ENCODE measurements at places on chromosomes 4 and X. TPM values are rescaled to one million over a fixed set of nuclear protein-coding genes. Genes with fewer than 3 reads are reported as not detected.
A peak's percentile ranks its signal among the peaks of the same experiment; 100 is the strongest.

DNA sequence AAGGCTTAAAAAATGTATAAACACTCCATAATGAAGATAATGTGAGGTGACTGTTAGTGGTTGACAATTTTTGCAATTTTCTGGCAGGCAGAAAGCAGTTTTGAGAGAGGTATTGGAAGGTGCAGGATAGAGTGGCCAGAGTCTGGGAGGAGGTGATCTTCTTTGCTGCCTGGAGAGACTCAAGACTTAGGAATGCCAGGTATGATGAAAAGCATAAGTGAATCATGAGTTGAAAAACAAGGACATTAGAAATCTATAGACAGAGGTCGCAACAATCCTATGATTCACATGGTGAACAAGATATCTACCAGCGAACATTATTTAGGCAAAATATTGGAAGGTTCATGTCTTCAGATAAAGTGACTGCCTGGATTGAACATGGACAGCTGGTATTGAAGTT is 118.5 kb downstream of the CFAP299 start:
- no peaks in the 10 kb centered on the region for H3K4me1 ChIP-seq
- H3K4me3 ChIP-seq: no peak overlapping the region
- no peak for DNase-seq

DNA sequence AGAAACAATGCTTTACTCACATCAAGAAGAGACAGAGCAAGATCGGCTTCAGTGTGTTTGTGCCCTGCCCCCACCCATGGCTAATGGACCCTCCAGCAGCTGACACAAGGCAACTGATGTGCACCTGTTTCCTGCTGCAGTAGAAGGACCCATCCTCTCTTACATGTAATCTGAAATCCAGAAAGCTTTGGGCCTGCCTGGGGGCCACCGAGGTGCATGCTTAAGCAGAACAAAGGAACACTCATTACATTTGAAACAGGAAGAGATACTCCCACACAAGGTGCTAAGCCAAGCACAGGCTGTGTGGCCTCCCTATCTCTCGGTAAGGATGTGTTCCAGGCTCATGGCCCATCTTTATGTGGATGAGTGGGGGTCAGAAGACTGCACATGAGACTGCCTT is 338.0 kb downstream of the SPOCK3 start:
- no peaks in the 10 kb centered on the region for H3K27me3 ChIP-seq
- H3K36me3 ChIP-seq: no peaks in the 10 kb centered on the region
- no peak for DNase-seq
- H3K4me1 ChIP-seq: no peaks in the 10 kb centered on the region
- no peak overlapping the region for H3K4me3 ChIP-seq

- H3K36me3 ChIP-seq: no peaks in the 10 kb centered on the region
- H3K27me3 ChIP-seq: no peaks in the 10 kb centered on the region
- H3K4me1 ChIP-seq: no peaks in the 10 kb centered on the region
- H3K27ac ChIP-seq: no peak overlapping the region
- H3K4me3 ChIP-seq: no peak overlapping the region
- no peak for DNase-seq
These were observed 1537.8 kb upstream of the PABPC4L start for GRCh38 chr4:135739354-135739753.

DNA sequence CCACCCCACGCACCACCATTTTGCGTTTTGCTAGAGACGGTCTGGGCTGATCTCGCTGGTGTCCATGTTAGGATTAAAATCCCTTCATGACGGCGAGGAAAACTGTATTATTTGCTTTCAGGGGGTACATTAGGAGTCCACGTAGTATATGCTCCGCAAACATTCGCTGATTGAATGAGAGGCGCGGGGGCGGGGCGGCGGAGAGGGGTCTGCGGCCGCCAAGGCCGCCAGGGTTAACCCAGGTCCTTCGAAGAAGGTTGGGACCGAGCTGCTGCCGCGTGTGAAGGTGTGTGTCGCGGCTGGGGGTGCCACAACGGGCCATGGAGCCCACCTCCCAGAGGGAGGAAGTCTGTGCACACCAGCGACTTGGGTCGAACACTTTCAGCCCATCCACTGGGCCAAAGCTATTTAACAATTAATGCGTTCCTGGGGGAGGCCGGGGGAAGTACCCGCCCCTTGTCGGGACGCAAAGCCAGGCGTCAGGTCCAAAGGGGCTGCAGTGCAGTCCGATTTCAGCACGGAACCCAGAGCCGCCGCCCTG is 6.4 kb upstream of the PITX2 start:
- no peak overlapping the region for H3K4me3 ChIP-seq
- H3K27me3 ChIP-seq: peaks cover 33% of the 10 kb centered on the region
- peaks cover 14% of the 10 kb centered on the region for H3K4me1 ChIP-seq
- no peak overlapping the region for H3K27ac ChIP-seq
- H3K36me3 ChIP-seq: no peaks in the 10 kb centered on the region

DNA sequence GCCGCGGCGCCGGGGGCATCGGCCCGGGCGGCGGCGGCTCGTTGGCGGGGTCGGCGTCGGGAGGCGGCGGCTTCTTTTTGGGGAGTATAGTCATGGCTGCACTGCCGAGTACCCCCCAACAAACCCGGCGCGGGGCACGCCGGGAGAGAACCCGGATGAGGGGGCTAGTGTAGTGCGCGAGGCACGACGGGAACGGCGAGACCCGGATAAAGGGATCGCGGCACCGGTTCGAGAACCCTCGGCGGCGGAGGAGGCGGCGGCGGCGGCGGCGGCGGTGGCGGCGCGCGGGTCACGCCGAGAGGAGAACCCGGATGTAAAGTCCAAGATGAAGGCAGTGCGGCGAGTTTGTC is at the start of gene OTUD5:
Gene OTUD5 (minus strand): TSS at position 131 of the 350 bp plus-strand sequence. CDS start 37 bp downstream, at position 94.
- peaks cover 3% of the 10 kb centered on the region for H3K36me3 ChIP-seq
- H3K4me3 ChIP-seq: peak within 1 kb of the TSS; percentile 77
- peaks cover 15% of the 10 kb centered on the region for H3K4me1 ChIP-seq
- no peaks in the 10 kb centered on the region for H3K27me3 ChIP-seq
- DNase-seq: no peak
- H3K27ac ChIP-seq: peak within 1 kb of the TSS; percentile 90

DNA sequence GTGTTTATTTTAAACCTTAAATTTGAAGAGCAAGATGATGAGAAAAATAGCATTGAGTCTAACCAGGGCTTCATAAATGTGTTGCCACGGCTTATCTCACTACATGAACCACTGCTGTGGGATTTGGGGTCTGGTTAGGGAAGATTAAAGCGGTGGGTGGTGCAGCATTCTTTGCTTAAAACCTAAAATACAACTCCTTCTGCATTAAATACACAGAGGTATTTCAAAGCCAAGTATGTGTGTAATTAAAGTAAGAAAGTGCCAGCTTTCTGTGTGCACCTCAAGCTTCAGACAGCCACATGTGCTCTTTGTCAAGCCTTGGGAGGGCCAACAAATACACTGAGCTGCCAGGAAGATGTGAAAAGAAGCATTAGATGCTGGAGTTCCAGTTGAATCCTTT is 128.0 kb downstream of the CPE start:
- no peak overlapping the region for H3K4me3 ChIP-seq
- H3K36me3 ChIP-seq: no peaks in the 10 kb centered on the region

- H3K36me3 ChIP-seq: peaks cover 32% of the 10 kb centered on the region
- no peak overlapping the region for H3K27ac ChIP-seq
- no peak overlapping the region for H3K4me3 ChIP-seq
- DNase-seq: no peak
- H3K4me1 ChIP-seq: no peaks in the 10 kb centered on the region
- no peaks in the 10 kb centered on the region for H3K27me3 ChIP-seq
These were observed 30.4 kb downstream of the TAF1 start for GRCh38 chrX:71396576-71396975.

DNA sequence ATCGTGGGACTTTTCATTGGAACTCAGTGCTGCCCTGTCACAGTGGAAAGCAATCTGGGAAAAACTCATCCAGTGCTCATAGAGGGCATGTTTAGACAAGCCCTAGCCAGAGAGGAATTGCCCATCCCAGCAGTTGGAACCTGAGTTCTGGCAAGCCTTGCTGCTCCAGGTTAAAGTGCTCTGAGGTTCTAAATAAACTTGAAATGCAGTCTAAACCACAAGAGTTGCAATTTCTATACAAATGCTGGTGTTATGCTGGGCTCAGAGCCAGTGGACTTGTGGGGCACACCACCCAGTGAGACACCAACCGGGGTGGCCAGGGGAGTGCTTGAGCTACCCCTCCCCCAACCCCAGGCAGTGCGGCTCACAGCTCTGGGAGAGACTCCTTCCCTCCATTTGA is 142.8 kb upstream of the PPP1R2C start:
- H3K27me3 ChIP-seq: no peaks in the 10 kb centered on the region
- no peak overlapping the region for H3K4me3 ChIP-seq
- no peaks in the 10 kb centered on the region for H3K4me1 ChIP-seq

DNA sequence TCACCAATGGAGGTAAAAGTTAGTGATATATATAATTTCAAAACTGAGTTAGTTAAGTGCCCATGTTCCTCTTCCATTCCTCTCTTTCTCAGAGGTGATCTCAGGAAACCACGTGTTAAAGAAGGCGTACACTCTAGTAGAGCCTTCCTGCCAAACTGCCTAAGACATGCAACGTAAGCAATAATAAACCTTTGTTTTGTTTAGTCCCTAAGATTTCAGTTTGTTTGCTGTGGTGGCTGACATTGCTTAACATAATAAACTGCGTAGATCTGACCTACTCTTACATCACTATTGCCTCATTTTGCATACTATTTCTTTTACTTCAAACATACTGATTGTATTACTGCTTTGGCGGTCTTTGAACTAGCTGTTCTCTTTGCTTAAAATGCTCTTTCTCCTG is 99.2 kb downstream of the JADE1 start:
- no peak overlapping the region for H3K27ac ChIP-seq
- no peak overlapping the region for H3K4me3 ChIP-seq
- no peak for DNase-seq
- H3K27me3 ChIP-seq: no peaks in the 10 kb centered on the region

GRCh38 chr4:77251751-77252150 is 94.7 kb downstream of the CCNG2 start:
- no peak for DNase-seq
- H3K27me3 ChIP-seq: no peaks in the 10 kb centered on the region
- H3K4me3 ChIP-seq: no peak overlapping the region
- no peak overlapping the region for H3K27ac ChIP-seq
- no peaks in the 10 kb centered on the region for H3K4me1 ChIP-seq
- no peaks in the 10 kb centered on the region for H3K36me3 ChIP-seq

DNA sequence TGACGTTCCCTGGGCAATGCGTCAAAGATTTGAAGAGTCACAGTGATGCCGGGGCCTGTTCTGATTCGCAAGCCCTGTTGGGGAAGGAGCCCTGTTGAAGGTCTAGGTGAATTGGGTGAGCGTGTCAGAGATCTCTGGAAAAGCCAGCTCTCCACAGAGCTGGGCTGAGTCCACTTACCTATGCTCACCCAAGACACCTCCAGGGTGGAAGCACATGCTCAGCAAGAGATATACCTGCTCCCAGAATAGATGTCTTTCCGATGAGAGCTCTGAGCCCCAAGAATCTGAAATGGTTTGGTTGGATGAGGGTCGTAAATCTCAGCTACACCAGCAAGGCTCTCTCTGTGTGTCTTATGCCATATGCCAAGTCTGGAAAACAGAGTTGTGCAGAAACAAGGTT is 1.7 kb downstream of the GABRQ start:
- no peak overlapping the region for H3K27ac ChIP-seq
- no peaks in the 10 kb centered on the region for H3K36me3 ChIP-seq
- no peaks in the 10 kb centered on the region for H3K4me1 ChIP-seq
- H3K27me3 ChIP-seq: no peaks in the 10 kb centered on the region
- no peak for DNase-seq
- H3K4me3 ChIP-seq: no peak overlapping the region

DNA sequence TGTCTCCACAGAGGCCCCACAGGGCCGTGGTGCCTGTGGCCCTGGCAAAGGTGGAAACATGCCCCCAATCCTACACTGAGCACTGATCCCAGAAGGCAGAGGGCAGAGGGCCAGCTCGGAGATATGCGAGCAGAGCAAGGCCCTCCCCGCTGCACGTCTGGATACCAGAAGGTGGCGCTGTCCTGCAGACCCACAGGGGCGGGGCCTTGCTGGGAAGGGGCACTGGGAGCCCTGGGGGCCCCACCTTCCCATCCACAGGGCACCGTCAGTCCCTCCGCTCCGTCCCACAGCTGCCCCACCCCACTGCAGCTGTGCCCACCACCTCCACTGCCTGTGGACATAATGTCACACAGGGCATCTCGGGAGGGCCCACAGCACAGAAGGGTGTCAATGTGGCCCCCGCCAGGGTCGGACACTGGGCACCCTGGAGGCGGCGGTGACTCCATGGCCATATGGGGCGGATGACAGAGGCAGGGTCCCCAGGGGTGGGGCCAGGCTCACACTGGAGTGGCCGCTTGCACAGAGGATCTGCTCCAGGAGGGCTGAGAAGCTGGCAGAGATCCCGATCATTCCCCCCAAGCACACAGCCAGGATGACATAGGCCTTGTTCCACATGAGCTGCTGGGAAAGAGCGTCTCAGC is 4.8 kb downstream of the SLC49A3 start:
- H3K4me3 ChIP-seq: no peak overlapping the region
- no peak for DNase-seq
- no peak overlapping the region for H3K27ac ChIP-seq
- no peaks in the 10 kb centered on the region for H3K27me3 ChIP-seq
- peaks cover 9% of the 10 kb centered on the region for H3K4me1 ChIP-seq

DNA sequence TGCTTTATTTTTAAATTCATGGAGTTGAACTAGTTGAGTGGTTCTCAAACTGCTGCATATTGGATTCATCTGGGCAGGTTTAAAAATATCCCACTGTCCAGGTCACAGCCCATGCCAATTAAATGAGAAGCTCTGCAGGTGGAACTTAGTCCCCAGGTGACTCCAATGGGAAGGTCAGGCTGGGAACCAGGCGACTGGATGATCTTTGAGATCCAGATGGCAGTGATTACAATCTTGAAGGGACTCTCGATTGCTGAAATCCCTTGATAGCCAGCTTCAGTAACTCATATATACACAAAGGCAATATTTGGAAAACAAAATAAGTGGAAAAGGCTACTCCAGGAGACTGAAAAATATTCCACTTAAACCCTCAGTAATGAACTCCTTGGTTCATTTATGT is 8.1 kb downstream of the ADH1A start:
- H3K4me3 ChIP-seq: no peak overlapping the region
- no peak for DNase-seq
- no peaks in the 10 kb centered on the region for H3K36me3 ChIP-seq
- H3K4me1 ChIP-seq: peaks cover 13% of the 10 kb centered on the region
- no peaks in the 10 kb centered on the region for H3K27me3 ChIP-seq
- H3K27ac ChIP-seq: no peak overlapping the region

DNA sequence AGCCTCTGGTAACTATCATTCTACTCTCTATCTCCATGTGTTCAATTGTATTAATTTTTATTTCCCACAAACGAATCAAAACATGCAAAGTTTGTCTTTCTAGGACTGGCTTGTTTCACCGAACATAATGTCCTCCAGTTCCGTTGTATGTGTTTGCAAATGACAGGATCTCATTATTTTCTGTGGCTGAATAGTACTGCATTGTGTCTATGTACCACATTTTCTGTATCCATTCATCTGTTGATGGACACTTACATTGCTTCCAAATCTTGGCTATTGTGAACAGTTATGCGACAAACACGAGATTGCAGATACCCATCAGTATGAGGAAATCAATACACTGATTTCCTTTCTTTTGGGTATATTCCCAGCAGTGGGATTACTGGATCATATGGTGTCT is 8.4 kb upstream of the LDOC1 start:
- H3K4me3 ChIP-seq: no peak overlapping the region
- no peaks in the 10 kb centered on the region for H3K36me3 ChIP-seq
- no peak for DNase-seq
- H3K4me1 ChIP-seq: no peaks in the 10 kb centered on the region

Gene DCAF4L1
- 0.14 TPM for total RNA-seq

Gene ALAS2
- total RNA-seq: 8.5 TPM

Gene ENAM
- total RNA-seq: not detected

Gene NWD2
- not detected for total RNA-seq

Gene GCNA
- 5.1 TPM for total RNA-seq

Gene SLC6A14
- not detected for total RNA-seq

Gene HTRA3
- 55.5 TPM for total RNA-seq

Gene SMIM10L2A
- total RNA-seq: 0.14 TPM

Gene TLR3
- total RNA-seq: 5.7 TPM

Gene CHRNA9
- total RNA-seq: not detected
